Inflammatory macrophage treated with lipopolysaccharide for 4 hours (primary cell): ENCODE measurements at places on chromosomes 2 and 18.
A peak's percentile ranks its signal among the peaks of the same experiment; 100 is the strongest.

DNA sequence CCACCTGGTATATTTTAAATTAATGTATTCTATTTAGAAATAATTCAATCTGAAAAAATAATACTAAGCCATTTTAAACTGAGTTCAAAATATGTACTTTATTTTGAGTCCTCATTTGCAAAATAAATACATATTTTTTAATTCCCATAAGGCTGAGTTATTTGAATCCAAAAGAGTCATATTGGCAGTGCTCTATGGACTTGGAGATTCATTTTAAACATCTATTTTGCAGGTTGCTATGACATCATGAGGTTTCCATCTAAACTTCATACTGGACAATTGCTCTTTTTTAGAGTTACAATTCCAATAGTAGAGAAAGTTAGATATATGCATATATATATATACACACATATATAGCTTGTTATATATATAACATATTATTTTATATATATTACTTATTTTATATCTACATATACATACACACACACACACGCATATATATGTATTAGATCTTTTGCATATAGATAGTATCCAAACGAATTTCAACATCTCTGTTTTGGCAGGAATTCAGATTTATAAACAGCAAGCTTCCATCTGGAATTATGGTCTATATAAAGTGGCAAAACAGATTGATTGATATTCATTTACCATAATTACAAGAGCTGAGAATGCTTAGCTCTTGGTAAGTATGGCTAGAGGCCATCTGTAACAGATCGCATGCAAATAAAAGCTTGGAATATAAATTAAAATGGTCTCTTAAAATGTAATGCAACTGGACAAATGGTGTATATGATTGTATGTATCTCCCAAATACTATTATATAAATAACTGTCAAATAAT lies 34.9 kb downstream of the NOL4 start:
- DNase-seq: no peak

GRCh38 chr2:16206191-16206944 lies 266.0 kb downstream of the MYCN start:
- no peak for DNase-seq

DNA sequence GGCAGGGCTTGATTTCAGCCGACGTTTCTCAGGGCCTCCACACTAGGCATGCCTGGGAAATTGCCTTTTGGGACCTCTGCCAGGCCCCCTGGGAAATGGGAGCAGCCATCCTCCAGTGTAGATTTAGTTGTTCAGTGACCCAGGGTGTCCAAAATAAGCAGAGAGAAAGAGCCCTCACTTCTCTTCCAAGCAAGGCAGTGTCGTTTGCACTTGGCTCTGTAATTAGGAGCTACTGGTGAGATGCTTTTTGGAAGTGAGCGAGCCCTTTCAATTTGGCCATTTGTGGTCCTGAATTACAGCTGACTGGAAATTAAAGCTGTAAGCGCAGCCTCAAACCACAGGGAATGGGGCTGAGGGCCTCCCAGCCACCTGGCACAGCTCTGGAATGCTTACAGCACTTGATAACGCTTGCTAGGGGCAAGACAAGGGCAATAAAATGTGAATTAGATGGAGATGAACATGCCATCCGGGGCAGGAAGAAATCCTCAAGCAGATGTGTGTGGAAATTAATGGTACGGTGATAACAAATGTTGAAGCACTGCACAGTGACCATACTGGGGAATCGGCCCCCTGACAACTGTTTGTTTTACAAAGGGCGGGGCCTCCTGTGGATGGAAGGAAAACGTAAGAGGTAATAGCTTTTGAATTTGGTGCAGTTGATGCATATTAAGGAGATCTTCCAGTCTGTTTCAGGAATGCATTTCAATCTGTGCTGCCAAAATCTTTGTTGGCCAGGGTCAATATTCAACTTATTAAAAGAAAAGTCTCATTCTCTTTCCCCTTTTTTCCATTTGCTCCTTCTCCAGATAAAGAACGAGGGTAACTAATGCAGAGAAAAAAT lies 173.1 kb downstream of the UXS1 start:
- DNase-seq: no peak

- no peak for DNase-seq
Observed at GRCh38 chr18:49189772-49190171, 239.0 kb upstream of the SMAD7 start.

- peak; percentile 30 for DNase-seq
Observed at GRCh38 chr2:124027182-124027581, 2.1 kb downstream of the CNTNAP5 start.
